ENCODE measurements at places on chromosomes 1 and 21. TPM values are rescaled to one million over a fixed set of nuclear protein-coding genes. Genes with fewer than 3 reads are reported as not detected.

NPR1 gene
- 47.9 TPM for polyA plus RNA-seq

MFSD2A gene
- polyA plus RNA-seq = 1.7 TPM

CLDN17 gene
- not detected for polyA plus RNA-seq

TRIM17 gene
- polyA plus RNA-seq = 0.74 TPM

KLF18 gene
- not detected for polyA plus RNA-seq

NBPF14 gene
- 9.5 TPM for polyA plus RNA-seq

All from adrenal gland (tissue), 19 donors.